ENCODE measurements at places on chromosomes 5 and 9.

- DNase-seq = no peak
Measured at GRCh38 chr5:61477788-61478187, 145.7 kb downstream of the ZSWIM6 start.

GRCh38 chr9:128372188-128372641 lies 1.0 kb downstream of the URM1 start:
- no peak for DNase-seq

- no peak for DNase-seq
Measured at GRCh38 chr9:108153416-108153815, 663.8 kb upstream of the KLF4 start.

DNA sequence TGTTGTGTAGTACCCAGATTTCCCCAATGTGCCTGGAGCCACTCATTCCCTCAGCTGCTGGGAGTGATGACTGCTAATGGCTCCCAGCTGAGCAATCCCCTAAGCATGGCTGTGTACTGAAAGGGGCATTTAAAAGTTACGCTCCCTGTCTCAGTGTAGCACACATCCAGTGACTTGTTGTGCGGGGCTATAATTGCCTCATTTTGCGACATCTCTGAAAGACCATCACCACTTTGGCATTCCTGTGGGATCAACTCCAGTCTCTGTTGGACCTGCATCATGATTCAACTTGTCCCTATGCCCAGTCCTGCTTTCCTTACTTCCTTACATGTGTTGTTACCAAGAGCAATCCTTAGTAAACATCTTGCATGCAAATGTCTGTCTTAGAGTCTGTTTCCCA lies 201.2 kb upstream of the MPDZ start:
- no peak for DNase-seq

- no peak for DNase-seq
Measured at GRCh38 chr5:73497497-73498056, 665 bp upstream of the BTF3 start.

DNA sequence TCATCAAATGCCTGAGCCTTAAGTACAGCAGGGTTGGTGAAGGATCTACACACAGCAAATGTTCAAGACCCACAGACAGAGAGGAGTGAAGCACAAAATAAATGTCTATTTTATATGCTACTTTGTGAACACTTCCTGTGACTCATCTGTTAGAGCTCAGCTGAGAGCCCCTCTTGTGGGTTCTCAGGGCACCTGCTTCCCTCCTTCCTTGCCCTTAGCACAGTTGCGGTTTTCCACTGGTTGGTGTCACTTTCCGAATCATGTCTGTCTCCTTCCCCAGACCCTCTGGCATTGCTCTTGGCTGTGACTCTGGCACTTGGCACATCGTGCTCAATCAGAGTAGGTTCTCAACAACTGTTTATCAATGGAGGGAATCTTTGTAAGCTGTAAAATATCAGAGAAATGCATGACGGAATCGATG lies 128.5 kb upstream of the STC2 start:
- no peak for DNase-seq

DNA sequence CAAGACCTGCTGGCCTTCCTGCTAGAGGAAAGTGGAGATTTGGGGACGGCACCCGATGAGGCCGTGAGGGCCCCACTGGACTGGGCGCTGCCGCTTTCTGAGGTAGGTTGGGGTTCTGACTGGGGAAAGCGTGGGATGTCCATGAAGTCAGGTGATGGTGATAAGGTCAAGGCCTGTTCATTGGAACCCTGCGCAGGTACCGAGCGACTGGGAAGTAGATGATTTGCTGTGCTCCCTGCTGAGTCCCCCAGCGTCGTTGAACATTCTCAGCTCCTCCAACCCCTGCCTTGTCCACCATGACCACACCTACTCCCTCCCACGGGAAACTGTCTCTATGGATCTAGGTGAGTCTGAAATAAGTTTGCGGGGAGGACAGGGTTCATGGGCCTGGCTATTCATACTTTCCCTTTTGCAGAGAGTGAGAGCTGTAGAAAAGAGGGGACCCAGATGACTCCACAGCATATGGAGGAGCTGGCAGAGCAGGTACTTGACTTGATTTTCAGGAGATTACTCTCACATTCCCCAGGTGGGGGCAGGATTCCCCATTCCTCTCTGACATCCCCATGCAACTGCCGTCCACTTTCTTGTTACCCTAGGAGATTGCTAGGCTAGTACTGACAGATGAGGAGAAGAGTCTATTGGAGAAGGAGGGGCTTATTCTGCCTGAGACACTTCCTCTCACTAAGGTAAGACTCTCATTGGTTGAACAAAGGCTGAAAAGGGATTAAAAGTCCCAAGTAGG lies 505 bp downstream of the CREB3 start:
- DNase-seq = no peak

GRCh38 chr5:131288328-131288727 lies 24.5 kb downstream of the CDC42SE2 start:
- DNase-seq = no peak

DNA sequence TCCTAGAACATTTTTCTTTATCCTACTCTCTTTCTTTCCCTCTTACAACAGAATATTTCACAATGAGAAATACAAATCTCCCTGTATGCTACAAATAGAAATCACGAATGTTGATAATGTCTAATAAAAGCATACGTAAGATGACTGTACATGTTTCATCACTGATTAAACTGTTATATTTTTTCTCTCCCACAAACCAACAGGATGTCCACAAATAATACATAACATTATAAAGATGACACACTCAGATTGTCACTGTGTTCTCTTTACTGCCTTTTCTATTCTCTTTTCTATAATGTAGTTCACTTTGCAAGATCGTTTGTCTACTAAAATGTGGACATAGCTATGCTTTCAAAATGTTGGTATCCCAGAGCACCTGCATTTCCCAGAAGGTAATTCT lies 90.7 kb upstream of the PARP8 start:
- no peak for DNase-seq

DNA sequence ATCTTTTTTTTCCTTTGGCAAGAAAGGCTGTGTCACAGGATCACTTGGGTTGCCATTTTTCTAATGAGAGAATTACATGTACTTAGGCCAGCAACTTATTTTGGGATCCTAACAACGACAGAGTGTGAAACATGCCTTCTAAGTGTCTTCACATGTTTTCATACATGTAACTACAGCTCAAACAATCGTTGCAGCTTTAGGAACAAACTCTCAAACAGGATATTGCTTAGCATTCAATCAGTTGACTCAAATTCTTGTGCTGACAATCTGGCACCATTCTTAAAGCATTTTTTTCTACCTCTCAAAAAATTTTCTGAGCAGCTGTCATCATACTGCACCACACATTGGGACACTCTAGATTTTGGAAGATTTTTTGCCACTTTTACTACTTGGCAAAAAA lies 435.5 kb downstream of the HINT1 start:
- no peak for DNase-seq

DNA sequence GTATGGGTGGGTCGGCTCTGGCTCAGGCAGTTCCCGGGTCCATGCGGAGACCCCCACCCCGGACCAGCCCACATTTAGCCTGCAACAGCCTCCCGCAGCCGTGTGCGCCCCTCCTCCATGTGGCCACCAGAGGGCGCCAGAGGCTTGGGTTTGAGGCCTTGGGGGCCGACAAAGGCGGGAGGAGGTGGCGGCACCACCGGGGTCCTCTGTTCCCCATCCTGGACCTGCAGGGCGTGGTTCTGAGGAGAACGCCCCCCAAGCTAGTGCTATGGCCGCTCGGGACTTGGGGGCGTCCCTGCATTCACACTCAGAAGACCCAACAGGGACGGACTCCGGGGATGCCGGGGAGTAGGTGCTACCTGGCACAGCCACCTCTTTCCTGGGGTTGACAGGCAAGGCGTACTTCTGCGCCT lies 16.5 kb downstream of the ASS1 start:
- DNase-seq = peak; percentile 61

DNA sequence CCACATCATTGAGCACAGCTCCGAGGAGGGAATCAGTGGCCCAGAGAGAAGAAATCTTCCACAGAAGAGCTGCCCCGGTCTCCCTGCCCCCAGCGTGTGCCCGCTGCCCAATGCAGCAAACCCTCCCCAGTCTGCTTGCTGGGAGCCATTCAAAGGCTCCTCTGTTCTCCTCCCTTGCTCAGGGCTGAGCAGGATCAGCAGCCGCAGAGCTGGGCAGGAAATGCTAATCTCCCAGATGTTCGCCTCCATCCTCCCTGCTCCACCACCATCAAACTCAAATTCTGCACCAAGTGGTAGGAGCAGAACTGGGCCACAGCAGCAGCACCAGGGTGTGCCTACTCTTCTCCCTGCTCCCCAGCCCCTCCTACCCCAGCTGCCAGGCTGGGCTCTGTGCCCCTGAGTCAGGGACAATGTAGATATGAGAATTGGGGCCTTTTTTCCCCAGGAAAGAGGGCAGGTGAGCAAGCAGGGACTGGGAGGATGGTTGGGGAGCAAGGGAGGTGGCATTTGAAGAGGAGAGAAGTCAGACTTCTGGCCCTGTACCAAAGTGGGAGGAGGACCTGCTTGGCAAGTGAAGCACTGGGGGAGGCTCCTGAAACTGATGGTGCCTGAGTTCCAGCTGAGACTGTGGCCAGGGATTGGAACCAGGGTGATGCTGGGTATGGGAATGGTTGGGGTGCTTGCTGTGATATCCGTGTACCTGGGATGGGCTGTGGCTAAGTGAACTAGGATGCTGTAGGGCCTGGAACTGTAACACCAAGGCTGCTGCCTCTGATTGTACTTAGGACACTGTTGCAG lies 1.9 kb upstream of the PCDH1 start:
- no peak for DNase-seq

DNA sequence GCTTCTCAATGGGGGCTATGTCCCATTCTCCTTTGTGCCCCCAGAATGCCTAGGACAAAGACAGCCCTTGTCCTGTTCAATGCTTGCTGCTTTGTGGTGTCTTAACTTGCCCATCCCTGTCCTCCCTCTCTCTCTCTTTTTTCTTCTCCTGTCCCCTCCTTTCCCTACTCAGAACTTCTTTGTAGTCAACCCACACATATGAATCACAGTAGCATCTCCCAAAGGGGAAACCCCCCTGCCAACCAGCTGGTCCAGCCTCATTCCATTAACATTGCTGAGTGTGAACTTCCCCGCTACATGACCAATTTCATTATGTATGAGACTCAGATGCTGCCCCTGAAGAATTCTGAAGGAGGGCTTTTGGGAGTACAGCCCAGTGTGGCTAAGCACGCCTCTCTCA lies 408.3 kb downstream of the ENC1 start:
- DNase-seq = no peak

- no peak for DNase-seq
Measured at GRCh38 chr5:60872892-60873291, 28.8 kb upstream of the ELOVL7 start.

DNA sequence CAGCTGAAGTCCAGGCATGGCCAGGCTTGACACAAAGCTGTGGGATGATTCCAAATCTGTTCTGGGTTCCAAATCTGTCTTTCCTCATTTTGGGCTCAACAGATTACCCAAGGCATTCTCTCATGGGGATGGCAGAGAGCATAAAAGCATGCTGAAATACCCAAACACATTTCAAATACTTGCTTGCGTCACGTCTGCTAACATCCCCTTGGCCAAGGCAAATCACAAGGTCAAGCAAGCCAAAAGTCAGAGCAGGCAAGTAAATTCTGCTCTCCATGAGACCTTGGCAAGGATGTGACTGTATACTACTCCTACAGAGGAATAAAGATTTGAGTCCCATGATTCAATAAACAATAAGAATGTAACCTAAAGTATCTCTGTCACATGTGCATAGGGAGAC lies 306.7 kb downstream of the EPB41L4A start:
- no peak for DNase-seq
